ENCODE measurements at places on chromosomes 12 and 14.

DNA sequence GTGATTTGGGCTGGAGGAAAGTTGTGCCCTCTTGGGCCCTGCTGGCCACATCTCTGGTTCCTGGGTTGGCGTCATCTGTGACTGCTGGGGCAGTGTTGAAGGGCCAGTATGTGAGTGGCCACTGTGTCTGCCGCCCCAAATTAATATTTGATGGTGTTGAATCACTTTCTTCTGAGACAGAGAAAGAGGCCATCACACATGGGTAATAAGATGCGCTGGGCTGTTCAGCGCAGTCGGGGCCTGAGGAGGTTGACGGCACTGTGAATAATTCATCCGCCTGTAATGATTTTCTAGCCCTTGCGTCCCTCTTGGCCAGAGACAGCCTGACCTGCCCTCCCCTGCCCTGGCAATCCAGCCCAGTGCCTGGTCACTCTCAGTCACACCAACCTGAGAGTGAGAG lies 56.2 kb upstream of the BEGAIN start:
- no peak for DNase-seq

- no peak for DNase-seq
These were observed 63.6 kb downstream of the EML5 start for GRCh38 chr14:88729159-88729558.

- DNase-seq: no peak
These were observed 74.9 kb downstream of the CRADD start for GRCh38 chr12:93751864-93752610.

GRCh38 chr12:60014436-60014835 lies 418.6 kb downstream of the SLC16A7 start:
- no peak for DNase-seq

- peak; percentile 91 for DNase-seq
These were observed at the start of gene EAPP for GRCh38 chr14:34539407-34540180. EAPP (minus strand) TSS chr14:34539701; CDS start chr14:34539628, 73 bp downstream.

- DNase-seq: no peak
These were observed 15.5 kb downstream of the EID3 start for GRCh38 chr12:104319028-104319427.

DNA sequence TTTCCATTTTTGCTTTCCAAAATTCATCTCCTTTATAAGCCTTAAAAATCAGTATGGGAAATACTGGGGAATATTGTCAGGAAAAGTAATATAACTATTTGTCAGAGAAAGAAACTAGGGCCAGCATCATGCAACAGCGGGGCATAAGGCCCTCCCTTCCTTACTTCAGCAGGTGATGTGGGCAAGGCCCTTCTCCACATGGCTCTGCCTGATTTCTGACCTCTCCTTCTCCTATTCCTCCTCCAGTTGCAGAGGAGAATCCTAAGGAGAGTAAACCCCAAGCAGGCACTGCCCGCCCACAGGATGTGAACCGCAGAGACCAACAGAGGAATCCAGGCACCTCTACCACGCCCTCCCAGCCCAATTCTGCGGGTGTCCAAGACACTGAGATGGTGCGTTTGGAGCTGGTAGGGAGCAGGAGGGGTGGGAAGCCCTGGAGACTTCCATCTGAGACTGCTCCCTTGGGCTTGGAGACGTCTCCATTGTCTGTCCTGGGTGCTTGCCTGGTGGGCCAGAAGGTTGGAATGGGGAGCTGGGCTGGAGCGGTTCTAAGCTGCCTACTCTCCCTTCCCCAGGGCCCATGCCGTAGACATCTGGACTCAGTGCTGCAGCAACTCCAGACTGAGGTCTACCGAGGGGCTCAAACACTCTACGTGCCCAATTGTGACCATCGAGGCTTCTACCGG lies 2.7 kb upstream of the SOAT2 start:
- DNase-seq: no peak

GRCh38 chr14:46820291-46820690 lies 168.7 kb upstream of the RPL10L start:
- no peak for DNase-seq

GRCh38 chr14:53247596-53248370 lies 94.7 kb upstream of the DDHD1 start:
- no peak for DNase-seq

DNA sequence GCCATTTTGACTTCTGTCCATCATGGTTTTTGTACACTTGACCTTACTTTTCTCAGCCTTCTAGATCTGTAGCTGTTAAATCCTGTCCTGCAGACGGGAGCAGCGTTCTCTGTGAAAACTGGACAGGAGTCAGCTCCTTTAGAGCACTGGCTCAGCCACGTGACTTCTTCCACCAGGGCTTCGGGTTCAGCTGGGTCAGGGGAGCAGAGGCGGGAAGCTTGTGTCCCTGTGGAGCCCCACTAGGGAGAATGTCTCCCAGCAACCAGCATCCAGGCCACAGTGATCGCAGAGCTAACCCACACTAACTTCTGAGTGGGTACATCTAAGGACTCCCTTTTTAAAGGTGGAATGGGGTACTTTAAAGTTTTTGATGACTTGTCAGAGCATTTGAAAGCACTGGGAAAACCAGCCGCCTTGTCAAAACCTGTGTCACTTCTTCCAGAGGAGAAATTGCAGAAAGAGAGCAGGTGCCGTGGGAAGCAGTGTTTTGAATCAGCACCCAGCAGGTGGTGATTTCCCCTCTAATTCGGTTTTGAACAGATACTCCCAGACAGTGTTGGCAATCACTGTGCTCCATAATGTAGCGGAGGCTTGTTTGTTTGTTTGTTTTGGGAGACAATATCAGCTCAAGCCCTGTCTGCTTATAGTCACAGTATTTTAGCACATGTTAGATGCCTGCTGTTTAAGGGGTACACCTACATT lies 17.9 kb downstream of the DERA start:
- no peak for DNase-seq

GRCh38 chr14:33675415-33676130 lies 275.3 kb downstream of the EGLN3 start:
- no peak for DNase-seq

- no peak for DNase-seq
These were observed 393.5 kb downstream of the CCDC91 start for GRCh38 chr12:28583701-28584261.

GRCh38 chr12:4477129-4477528 lies 31.5 kb upstream of the FGF6 start:
- no peak for DNase-seq

GRCh38 chr14:35986219-35986573 lies 160.1 kb downstream of the BRMS1L start:
- no peak for DNase-seq

- DNase-seq: no peak
These were observed 1.7 kb downstream of the ATF7IP start for GRCh38 chr12:14367040-14367661.

DNA sequence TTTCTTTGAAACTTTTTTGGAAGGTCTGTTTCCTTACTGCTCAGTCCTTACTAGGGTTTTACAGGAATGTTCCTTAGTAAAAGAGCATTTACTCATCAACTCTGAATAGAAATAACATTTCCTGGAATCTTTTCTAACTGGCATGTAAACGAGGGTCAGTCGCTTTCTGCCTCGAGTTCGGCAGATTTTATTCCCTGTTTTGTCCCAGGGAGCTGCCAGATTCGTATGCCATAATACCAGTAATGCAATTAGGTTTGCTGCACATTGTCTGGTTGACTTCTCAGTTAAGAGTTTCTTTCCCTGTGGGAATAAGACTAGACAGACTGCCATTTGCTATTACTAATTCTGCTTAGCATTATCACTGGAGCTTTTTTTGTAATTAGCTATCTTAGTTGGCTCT lies 91.9 kb downstream of the VRK1 start:
- DNase-seq: no peak

Measured in stimulated activated CD4-positive, alpha-beta T cell treated with anti-CD3 and anti-CD28 coated beads, Interleukin-2, amount 100 ng/mL, for 48 hours (primary cell).